Cardiac muscle cell (in vitro differentiated cells and primary cell): ENCODE measurements at places on chromosomes 7 and 10. TPM values are rescaled to one million over a fixed set of nuclear protein-coding genes. Genes with fewer than 3 reads are reported as not detected.
A peak's percentile ranks its signal among the peaks of the same experiment; 100 is the strongest.

- no peaks in the 10 kb centered on the region for H3K36me3 ChIP-seq
- H3K27me3 ChIP-seq = no peaks in the 10 kb centered on the region
- no peak overlapping the region for H3K4me3 ChIP-seq
- no peaks in the 10 kb centered on the region for H3K4me1 ChIP-seq
- peak overlapping the region; percentile 28 for H3K27ac ChIP-seq
- no peak for DNase-seq
Measured at GRCh38 chr7:2129323-2130095, 103.2 kb downstream of the MAD1L1 start.

- H3K36me3 ChIP-seq = no peaks in the 10 kb centered on the region
- H3K4me1 ChIP-seq = no peaks in the 10 kb centered on the region
- H3K27me3 ChIP-seq = no peaks in the 10 kb centered on the region
- no peak for DNase-seq
Measured at GRCh38 chr10:115854740-115855435, 418.1 kb downstream of the GFRA1 start.

ABCB8 gene
- 27.2 and 29.2 TPM in 2 replicates for total RNA-seq

DNA sequence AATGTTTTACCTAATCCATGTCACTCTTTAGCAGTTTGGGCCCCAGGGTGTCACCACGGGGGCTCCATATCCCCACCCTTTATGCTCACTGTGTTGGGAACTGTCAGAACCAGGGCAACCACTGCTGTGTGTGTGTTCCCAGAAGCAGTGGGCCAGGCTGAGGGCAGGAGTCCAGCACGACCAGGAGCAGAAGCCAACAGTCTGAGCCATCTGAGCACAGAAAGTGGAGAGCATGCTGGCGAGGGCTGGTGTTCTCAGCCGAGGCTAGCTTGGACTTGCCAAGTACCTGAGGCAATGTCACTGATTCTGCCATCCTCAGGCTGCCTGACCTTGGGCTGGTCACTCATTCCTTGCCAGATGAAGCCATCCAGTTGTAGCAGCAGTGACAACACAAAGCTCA, 285.0 kb downstream of the BMPER start:
- no peak for DNase-seq
- H3K36me3 ChIP-seq = no peaks in the 10 kb centered on the region
- H3K4me1 ChIP-seq = no peaks in the 10 kb centered on the region
- no peak overlapping the region for H3K4me3 ChIP-seq

- no peaks in the 10 kb centered on the region for H3K27me3 ChIP-seq
- H3K4me3 ChIP-seq = no peak overlapping the region
Measured at GRCh38 chr7:24902276-24902675, 77.7 kb downstream of the OSBPL3 start.

- peaks cover 55% of the 10 kb centered on the region for H3K27me3 ChIP-seq
- no peak overlapping the region for H3K4me3 ChIP-seq
- H3K4me1 ChIP-seq = peaks cover 16% of the 10 kb centered on the region
- no peaks in the 10 kb centered on the region for H3K36me3 ChIP-seq
Measured at GRCh38 chr10:86362586-86363183, 3.9 kb downstream of the GRID1 start.

- no peaks in the 10 kb centered on the region for H3K4me1 ChIP-seq
- H3K27me3 ChIP-seq = no peaks in the 10 kb centered on the region
- no peaks in the 10 kb centered on the region for H3K36me3 ChIP-seq
- H3K27ac ChIP-seq = no peak overlapping the region
Measured at GRCh38 chr10:14705548-14706230, 69.0 kb downstream of the FAM107B start.

DNA sequence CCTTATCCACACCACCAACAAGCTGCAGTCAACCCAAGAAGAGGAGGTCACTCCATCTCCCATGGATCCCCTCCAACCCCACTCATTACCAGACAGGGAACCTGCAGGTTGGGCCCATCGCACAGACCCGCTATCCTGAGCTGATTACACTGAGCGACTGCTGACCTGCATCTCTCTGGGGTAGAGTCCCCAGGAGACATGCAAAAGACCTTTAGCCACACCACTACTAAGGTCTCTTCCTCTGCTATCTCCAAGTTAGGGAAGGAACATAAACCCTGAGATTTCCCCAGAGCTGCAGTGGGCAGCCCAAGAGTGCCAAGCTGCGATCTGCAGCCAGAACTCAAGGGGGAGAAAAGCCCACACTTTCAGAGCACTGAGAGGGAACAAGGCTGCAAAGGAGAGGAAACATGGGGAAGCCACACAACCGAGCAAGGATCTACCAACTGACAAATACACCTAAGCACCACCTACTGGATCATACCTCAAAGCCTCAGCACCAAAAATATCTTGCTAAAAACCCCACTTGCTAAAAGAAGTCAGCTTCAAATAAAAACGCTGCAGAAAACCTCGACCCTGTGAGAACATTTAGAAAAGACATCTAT, 298.2 kb downstream of the SORCS1 start:
- no peaks in the 10 kb centered on the region for H3K27me3 ChIP-seq
- peak; percentile 7 for DNase-seq
- peaks cover 7% of the 10 kb centered on the region for H3K4me1 ChIP-seq
- H3K27ac ChIP-seq = no peak overlapping the region
- no peak overlapping the region for H3K4me3 ChIP-seq

DNA sequence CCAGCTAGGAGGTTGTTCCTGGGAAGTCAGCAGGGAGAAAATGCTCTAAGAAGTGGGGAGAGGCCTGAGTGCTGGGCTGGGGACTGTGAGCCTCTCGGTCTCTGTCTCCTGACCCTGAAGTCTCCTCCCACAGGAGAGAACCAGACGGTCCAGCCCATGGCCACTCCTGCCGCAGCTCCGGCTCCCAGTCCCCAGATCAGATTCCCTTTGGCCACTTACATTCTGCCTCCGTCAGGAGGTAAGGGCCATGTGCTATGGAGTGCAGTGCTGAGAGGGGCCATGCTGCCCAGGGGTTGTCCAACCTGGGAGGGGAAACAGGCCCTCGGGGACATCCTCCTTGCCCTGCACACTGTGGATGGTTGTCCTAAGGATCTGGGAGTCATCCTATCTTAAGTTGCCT, 21.3 kb upstream of the ZNF467 start:
- peaks cover 16% of the 10 kb centered on the region for H3K27me3 ChIP-seq
- H3K4me1 ChIP-seq = no peaks in the 10 kb centered on the region
- no peak for DNase-seq

DNA sequence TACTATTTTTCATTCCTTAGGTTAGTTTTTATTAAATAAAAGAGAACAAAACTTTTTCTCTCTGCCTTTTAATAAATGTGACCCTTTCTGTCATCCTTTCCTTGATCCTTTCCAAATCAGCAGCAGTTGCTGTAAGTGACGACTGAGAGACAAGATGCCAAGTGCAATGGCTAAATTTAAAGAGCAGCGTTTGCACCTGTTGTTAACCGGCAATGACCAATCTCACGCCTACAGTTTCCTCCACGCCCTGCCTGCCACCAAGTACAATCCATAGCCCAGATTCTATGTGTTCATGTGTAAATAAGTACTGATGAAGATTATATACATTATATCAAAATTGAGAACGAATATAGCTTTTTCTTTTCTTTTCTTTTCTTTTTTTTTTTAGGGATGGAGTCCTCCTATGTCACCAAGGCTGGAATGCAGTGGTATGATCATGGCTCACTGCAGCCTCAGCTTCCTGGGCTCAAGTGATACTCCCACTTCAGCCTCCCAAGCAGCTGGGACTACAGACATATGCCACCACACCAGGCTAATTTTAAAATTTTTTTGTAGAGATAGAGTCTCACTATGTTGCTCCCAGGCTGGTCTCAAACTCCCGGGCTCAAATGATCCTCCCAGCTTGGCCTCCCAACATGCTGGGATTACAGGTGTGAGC, 6.5 kb upstream of the MCU start:
- no peak overlapping the region for H3K4me3 ChIP-seq
- no peak for DNase-seq
- H3K27ac ChIP-seq = no peak overlapping the region

DNA sequence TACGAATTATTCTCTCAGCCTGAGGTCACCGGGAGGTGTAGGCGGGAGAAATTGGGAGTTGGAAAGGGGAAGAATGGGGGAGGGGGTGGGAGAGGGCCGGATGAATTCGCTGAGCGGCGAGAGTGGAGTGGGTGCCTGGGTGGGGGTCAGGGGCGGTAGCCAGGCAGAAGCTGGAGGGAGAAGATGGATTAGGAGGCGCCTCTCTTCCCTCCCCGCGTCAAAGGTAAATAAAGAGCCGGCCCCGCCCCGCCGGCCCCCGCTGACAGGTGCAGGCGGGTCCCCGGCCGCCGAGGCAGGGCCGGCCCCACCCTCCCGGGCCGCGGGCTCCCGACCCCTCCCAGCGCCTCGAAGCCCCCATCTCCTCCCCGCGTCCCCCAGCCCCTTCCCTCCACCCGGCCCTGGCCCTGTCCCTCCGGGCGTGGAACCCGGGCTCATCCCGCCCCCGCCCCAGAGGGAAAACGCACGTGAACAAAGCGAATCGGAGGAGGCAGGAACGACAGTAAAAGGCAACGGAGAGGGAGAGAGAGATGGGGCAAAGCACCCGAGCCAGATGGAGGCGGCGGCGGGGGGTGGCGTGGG, 872 bp downstream of the FAM131B start:
- no peaks in the 10 kb centered on the region for H3K36me3 ChIP-seq
- DNase-seq = no peak
- no peak overlapping the region for H3K27ac ChIP-seq
- peaks cover 3% of the 10 kb centered on the region for H3K4me1 ChIP-seq
- H3K4me3 ChIP-seq = peak overlapping the region; percentile 54

PLCE1 gene
- total RNA-seq = 0.99 and 1.9 TPM in 2 replicates

EIF5AL1 gene
- total RNA-seq = 0.27 and 0.46 TPM in 2 replicates

LEP gene
- not detected in 2 replicates for total RNA-seq

DNA sequence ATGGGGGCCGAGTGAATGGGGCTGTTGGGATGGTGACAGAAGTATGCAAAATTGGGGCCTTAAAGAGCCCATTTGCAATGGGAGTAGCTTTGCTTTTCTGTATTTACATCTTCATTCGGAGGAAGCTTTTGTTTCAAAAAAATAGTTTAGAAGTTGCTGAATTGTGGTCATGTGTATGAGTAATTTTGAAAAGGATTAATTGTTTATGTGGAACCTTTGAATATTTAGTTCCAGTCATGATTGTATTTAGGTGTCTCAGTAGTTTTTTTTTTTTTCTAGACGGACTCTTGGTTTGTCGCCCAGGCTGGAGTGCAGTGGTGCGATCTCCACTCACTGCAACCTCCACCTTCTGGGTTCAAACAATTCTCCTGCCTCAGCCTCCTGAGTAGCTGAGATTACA, 37.2 kb downstream of the RBM33 start:
- peaks cover 58% of the 10 kb centered on the region for H3K4me1 ChIP-seq
- no peak for DNase-seq
- H3K27me3 ChIP-seq = no peaks in the 10 kb centered on the region
- no peak overlapping the region for H3K4me3 ChIP-seq
- H3K27ac ChIP-seq = no peak overlapping the region

GRCh38 chr7:84901366-84901765, 285.5 kb downstream of the SEMA3D start:
- no peak overlapping the region for H3K4me3 ChIP-seq
- no peaks in the 10 kb centered on the region for H3K36me3 ChIP-seq
- H3K27ac ChIP-seq = no peak overlapping the region
- H3K4me1 ChIP-seq = no peaks in the 10 kb centered on the region
- H3K27me3 ChIP-seq = no peaks in the 10 kb centered on the region
- no peak for DNase-seq

- no peak overlapping the region for H3K4me3 ChIP-seq
- H3K27me3 ChIP-seq = no peaks in the 10 kb centered on the region
- H3K4me1 ChIP-seq = peaks cover 54% of the 10 kb centered on the region
- H3K36me3 ChIP-seq = no peaks in the 10 kb centered on the region
- H3K27ac ChIP-seq = peak overlapping the region; percentile 49
Measured at GRCh38 chr10:102613785-102614184, 30.5 kb upstream of the TRIM8 start.

- no peak overlapping the region for H3K27ac ChIP-seq
- H3K27me3 ChIP-seq = peaks cover 11% of the 10 kb centered on the region
- no peaks in the 10 kb centered on the region for H3K4me1 ChIP-seq
- H3K4me3 ChIP-seq = no peak overlapping the region
- no peak for DNase-seq
- H3K36me3 ChIP-seq = no peaks in the 10 kb centered on the region
Measured at GRCh38 chr7:64873517-64873916, 29.6 kb upstream of the ZNF273 start.

- H3K36me3 ChIP-seq = no peaks in the 10 kb centered on the region
- no peaks in the 10 kb centered on the region for H3K27me3 ChIP-seq
- no peak overlapping the region for H3K4me3 ChIP-seq
- no peak overlapping the region for H3K27ac ChIP-seq
- no peak for DNase-seq
Measured at GRCh38 chr10:79335094-79335469, 12.2 kb upstream of the PPIF start.

DNA sequence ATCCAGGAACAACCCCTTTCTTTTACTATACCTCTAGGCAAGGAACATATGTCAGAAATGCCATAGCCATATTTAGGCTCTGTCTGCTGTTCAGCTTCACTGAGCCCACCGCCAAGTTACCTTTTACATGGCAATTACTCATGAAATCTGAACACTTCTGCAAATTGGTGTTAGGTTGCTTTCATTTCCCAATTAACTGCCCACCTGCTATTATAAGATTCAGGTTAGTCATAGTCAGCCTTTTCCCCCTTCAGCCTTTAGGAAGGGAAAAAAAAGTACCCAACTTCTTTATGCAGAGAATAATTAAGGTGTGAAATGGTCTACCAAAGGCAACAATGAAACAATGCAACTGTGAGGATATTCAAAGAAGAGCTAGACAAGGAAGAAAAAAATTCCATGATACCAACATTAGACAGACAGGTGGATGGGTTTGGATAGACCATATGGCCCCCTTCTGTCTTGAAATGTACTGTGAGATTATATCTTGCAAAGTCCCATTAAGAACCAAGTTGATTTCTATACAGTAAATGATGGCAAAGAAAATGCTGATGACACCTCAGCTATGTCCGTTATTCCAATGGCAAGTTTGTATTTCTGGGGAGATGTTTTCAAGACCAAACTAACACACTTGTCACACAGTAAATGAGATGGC, 442.1 kb upstream of the NRP1 start:
- H3K4me1 ChIP-seq = peaks cover 3% of the 10 kb centered on the region
- DNase-seq = no peak
- no peaks in the 10 kb centered on the region for H3K36me3 ChIP-seq
- no peak overlapping the region for H3K4me3 ChIP-seq
- H3K27me3 ChIP-seq = no peaks in the 10 kb centered on the region
- H3K27ac ChIP-seq = no peak overlapping the region

STEAP2 gene
- 2.9 and 3.4 TPM in 2 replicates for total RNA-seq

- H3K27ac ChIP-seq = peak overlapping the region; percentile 22
- no peak overlapping the region for H3K4me3 ChIP-seq
- H3K4me1 ChIP-seq = peaks cover 10% of the 10 kb centered on the region
Measured at GRCh38 chr10:96556003-96556402, 30.8 kb downstream of the TM9SF3 start.

DNA sequence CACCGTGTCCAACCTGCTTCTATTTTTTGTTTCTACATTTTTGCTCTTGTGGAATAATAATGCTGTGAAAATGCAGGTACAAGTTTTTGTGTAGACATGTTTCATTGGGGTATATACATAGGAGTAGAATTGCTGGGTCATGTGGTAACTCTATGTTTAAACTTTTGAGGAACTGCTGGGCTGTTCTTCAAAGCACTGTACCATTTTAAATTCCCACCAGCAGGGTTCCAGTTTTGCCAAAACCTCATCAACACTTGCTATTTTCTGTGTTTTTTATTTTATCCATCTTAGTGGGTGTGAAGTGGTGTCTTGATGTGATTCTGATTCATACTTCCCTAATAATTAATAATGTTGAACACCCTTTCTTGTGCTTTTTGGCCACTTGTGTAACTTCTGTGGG, 138.6 kb downstream of the RGS10 start:
- no peaks in the 10 kb centered on the region for H3K27me3 ChIP-seq
- no peak overlapping the region for H3K27ac ChIP-seq
- H3K36me3 ChIP-seq = no peaks in the 10 kb centered on the region
- no peak for DNase-seq
- H3K4me1 ChIP-seq = no peaks in the 10 kb centered on the region
- no peak overlapping the region for H3K4me3 ChIP-seq
